ENCODE measurements at places on chromosomes 1 and 21. TPM values are rescaled to one million over a fixed set of nuclear protein-coding genes. Genes with fewer than 3 reads are reported as not detected.

Gene TNFSF18
- total RNA-seq: not detected

DNA sequence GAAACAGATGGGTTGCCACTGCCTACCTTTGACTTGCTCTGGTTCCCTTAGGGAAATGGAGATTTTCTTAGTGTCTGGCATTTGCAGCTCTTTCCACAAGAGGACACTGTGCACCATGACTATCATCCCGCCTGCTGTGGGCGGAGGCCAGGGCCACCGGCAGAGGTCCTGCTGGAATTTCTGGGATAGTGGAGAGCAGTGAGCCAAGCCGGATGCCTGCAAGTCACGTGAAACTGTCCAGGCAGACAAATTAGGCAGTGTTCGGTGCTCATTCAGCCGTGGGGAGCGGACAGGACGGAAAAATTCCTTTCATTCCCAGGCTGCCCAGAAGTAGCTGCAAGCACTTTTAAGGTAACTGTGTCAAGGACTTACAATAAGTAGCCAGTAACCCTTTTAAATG is 43.4 kb downstream of the IGSF5 start:
- no peak overlapping the region for H3K4me3 ChIP-seq
- no peaks in the 10 kb centered on the region for H3K27me3 ChIP-seq
- no peaks in the 10 kb centered on the region for H3K4me1 ChIP-seq
- H3K36me3 ChIP-seq: no peaks in the 10 kb centered on the region
- DNase-seq: peak; percentile 92

Gene PCP4
- 4.0 TPM for total RNA-seq

- H3K27me3 ChIP-seq: no peaks in the 10 kb centered on the region
- DNase-seq: no peak
- H3K36me3 ChIP-seq: no peaks in the 10 kb centered on the region
- no peaks in the 10 kb centered on the region for H3K4me1 ChIP-seq
- no peak overlapping the region for H3K4me3 ChIP-seq
Observed at GRCh38 chr1:7470904-7471638, 300.0 kb upstream of the VAMP3 start.

DNA sequence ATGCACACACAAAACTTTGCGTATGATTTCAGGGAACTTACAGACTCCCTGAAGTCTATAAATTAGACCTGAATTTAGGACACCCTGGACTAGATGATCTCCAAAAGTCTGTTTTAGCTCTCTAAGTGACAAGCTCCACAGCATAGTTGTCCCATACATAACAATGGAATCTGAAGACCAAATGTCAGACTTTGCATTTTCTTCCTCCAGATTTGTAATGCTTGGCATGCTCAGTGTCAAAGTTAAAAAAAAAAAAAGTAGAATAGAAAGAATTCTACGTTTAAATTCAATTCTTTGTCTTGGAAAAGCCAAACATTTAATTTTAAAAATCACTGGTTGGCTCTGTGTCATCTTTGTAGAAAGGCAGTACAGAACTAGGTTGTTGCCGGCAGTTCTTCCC is 66.7 kb downstream of the OLFML2B start:
- H3K4me3 ChIP-seq: no peak overlapping the region
- no peaks in the 10 kb centered on the region for H3K27me3 ChIP-seq
- H3K36me3 ChIP-seq: no peaks in the 10 kb centered on the region
- no peak overlapping the region for H3K27ac ChIP-seq
- no peaks in the 10 kb centered on the region for H3K4me1 ChIP-seq
- DNase-seq: no peak

DNA sequence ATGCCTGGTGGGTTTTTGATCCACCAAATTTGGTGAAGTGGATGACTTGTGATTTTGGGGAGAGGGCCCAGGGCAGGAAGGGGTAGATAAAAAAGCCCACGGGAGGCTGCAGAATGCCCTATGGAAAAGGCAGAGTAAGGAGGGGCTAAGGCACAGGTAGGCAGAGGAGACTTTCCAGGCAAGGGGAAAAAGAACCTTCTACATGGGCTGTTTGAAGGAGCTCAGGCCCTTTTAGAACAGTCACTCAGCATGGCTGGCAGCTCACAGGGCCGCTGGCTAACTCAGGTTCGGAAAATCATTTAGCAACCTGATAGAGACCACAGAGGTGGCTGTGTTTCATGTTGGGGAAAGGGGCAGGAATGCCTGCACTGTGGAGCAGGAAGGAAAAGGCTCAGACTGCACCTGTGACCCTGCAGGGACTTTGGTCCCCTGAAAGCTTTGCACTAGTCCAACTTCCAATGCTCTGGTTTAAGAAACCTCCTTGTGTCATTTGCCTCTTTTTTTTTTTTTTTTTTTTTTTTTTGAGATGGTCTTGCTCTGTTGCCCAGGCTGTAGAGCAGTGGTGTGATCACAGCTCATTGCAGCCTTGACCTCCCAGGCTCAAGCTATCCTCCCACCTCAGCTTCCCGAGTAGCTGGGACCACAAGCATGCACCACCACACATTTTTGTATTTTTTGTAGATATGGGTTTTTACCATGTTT is 58.5 kb upstream of the ENAH start:
- DNase-seq: no peak
- H3K36me3 ChIP-seq: no peaks in the 10 kb centered on the region
- H3K4me3 ChIP-seq: no peak overlapping the region
- no peaks in the 10 kb centered on the region for H3K4me1 ChIP-seq

GRCh38 chr1:6301526-6301925 is 40.6 kb upstream of the GPR153 start:
- no peaks in the 10 kb centered on the region for H3K36me3 ChIP-seq
- H3K27ac ChIP-seq: no peak overlapping the region
- H3K4me1 ChIP-seq: no peaks in the 10 kb centered on the region

Gene DNASE2B
- not detected for total RNA-seq

- H3K4me3 ChIP-seq: no peak overlapping the region
- no peak overlapping the region for H3K27ac ChIP-seq
- peaks cover 27% of the 10 kb centered on the region for H3K4me1 ChIP-seq
Observed at GRCh38 chr1:110433803-110434202, 17.1 kb upstream of the PROK1 start.

GRCh38 chr1:228830954-228831481 is 95.7 kb downstream of the RHOU start:
- H3K4me1 ChIP-seq: peaks cover 34% of the 10 kb centered on the region
- H3K36me3 ChIP-seq: no peaks in the 10 kb centered on the region
- H3K27me3 ChIP-seq: no peaks in the 10 kb centered on the region
- no peak for DNase-seq
- H3K4me3 ChIP-seq: no peak overlapping the region
- no peak overlapping the region for H3K27ac ChIP-seq

- peaks cover 33% of the 10 kb centered on the region for H3K4me1 ChIP-seq
- H3K27me3 ChIP-seq: no peaks in the 10 kb centered on the region
- H3K27ac ChIP-seq: peak within 1 kb of the TSS; percentile 93
- peak within 1 kb of the TSS; percentile 40 for H3K4me3 ChIP-seq
- H3K36me3 ChIP-seq: no peaks in the 10 kb centered on the region
Observed at GRCh38 chr1:25875154-25875855, at the start of gene PAQR7. Gene PAQR7, minus strand, starts transcription at chr1:25875708. Its CDS starts 11,869 bp downstream, at chr1:25863839.

DNA sequence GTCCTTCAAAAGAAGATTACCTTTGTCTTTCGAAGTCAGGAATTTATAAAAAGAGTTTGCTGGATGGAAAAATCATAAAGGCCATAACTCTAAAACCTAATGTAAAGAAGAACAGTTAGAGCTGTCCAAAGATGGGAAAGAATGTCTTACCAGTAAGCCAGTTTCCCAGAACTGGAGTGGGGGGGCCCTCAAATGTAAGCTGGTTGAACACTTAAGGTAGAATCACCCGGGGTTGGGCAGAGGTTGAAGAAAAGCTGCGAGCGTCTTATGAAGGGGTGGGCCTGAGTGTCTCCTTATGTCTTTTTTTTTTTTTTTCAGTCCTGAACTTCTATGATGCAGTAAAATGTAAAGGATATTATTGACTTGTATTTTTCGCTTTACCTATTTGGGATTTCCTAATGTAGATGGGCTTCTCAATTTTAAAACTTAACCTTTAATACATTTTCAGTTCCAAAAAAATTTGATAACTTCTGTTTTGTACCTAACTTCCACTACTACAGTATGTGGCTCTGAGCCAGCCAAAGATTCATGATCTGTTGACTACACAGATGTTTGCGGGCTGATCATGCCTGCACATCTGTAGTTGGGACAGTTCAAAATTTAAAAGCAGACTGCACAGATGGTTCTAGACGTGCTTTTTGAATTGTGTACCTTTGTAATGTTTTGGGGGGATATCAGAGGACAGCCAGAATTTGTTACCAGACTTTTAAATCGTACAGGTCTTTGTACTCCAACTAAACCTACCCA is 43.6 kb downstream of the NFYC start:
- H3K4me3 ChIP-seq: no peak overlapping the region
- H3K27me3 ChIP-seq: no peaks in the 10 kb centered on the region
- no peaks in the 10 kb centered on the region for H3K4me1 ChIP-seq
- H3K36me3 ChIP-seq: no peaks in the 10 kb centered on the region

Gene OR2G6
- not detected for total RNA-seq

GRCh38 chr1:19360432-19360831 is 48.3 kb downstream of the SLC66A1 start:
- no peaks in the 10 kb centered on the region for H3K27me3 ChIP-seq
- no peaks in the 10 kb centered on the region for H3K4me1 ChIP-seq
- peaks cover 1% of the 10 kb centered on the region for H3K36me3 ChIP-seq
- DNase-seq: no peak

DNA sequence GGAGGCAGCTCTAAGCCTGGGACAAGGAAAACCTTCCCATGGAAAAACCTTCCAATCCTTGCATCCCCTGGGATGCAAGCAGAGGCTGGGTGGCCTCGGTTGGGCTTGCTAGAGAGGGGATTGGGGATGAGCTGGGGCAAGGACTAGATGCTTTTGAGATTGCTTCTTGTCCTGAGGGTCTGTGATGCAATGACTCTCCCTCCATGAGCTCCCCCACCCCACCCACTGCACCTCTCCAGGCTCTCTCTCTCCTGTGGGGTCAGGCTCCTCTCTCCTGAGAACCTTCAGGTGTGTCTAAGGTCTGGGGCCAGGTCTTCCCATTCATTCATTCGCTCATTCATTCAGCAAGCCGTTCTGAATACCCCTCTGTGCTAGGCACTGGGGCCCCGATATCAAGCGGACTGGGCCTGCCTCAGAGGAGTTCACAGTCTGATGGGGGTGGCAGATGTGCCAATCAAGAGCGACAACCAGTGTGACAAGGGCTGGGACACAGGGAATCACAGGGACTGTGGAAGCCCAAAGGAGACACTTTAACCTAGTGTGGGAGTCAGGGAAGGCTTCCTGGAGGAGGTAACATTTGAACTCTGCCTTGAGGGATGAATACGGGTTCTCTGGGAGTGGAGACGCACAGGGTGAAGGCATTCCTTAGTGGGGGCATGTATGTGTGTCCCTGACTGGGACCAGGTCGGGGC is 6.5 kb downstream of the LDLRAD1 start:
- peaks cover 9% of the 10 kb centered on the region for H3K4me1 ChIP-seq
- no peaks in the 10 kb centered on the region for H3K36me3 ChIP-seq
- no peak overlapping the region for H3K27ac ChIP-seq
- no peak overlapping the region for H3K4me3 ChIP-seq
- no peak for DNase-seq
- no peaks in the 10 kb centered on the region for H3K27me3 ChIP-seq

DNA sequence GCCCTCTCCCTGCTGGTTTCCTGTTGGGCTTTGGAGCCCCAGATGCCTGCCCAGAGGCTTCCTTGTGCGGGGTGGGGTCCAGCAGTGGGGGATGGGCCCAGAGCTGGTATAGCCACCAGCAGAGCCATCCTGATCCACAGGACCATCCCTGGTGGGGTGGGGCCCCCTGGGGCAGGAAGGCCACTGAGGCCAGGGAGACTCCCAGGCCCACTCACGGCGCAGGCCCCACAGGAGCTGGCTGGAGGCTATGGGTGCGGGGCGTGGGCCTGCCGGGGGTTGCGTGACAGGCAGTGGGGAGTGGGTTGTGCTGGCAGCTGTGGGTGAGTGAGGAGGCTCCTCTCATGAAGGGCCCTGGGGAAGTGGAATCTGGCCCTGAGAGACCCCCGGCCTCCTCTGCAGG is 5.7 kb downstream of the LRRC3 start:
- no peaks in the 10 kb centered on the region for H3K27me3 ChIP-seq
- H3K4me1 ChIP-seq: peaks cover 24% of the 10 kb centered on the region
- H3K27ac ChIP-seq: no peak overlapping the region

- H3K4me1 ChIP-seq: no peaks in the 10 kb centered on the region
- H3K4me3 ChIP-seq: no peak overlapping the region
- H3K27me3 ChIP-seq: no peaks in the 10 kb centered on the region
- no peak overlapping the region for H3K27ac ChIP-seq
- H3K36me3 ChIP-seq: peaks cover 1% of the 10 kb centered on the region
Observed at GRCh38 chr21:39397646-39398385, 47.8 kb downstream of the LCA5L start.

DNA sequence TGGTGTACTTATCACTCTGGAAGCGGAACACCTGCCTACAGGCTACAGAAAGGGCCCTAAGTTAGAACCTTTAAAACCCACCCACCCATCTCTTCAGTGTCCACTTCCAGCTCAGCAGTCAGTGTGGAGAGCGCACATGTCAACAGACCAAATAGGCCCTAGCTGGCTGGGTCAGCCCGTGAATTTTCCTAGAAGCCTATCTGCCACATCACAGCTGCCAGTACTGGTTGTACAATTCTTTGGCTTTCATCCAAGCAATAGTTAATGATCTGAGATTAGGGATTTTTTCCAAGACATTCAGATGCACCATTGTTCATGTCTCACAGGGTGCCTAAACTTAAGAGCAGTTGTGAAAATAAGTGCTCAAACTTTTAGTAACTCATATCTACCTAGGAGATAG is 197.1 kb downstream of the KCNK2 start:
- no peak for DNase-seq
- H3K27ac ChIP-seq: no peak overlapping the region
- no peak overlapping the region for H3K4me3 ChIP-seq
- no peaks in the 10 kb centered on the region for H3K36me3 ChIP-seq
- H3K27me3 ChIP-seq: no peaks in the 10 kb centered on the region

Gene NHLH2
- not detected for total RNA-seq

DNA sequence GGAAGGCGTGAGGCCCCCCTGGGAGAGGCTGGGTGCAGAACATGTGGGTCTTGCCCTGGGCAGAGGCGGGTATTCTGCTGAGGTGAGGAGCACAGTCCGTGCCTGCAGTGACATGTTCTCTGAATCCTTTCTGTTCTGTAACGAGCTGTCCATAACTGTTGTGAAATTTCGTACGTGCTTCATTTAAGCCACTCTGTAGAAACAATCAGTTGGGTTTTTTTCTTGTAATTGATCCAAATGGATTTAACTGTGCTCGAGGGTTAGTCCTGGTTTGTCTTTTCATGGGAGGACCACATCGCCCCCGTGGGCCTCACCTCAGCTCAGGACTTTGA is 45.4 kb upstream of the DIP2A start:
- no peaks in the 10 kb centered on the region for H3K36me3 ChIP-seq
- no peak overlapping the region for H3K27ac ChIP-seq
- H3K4me1 ChIP-seq: no peaks in the 10 kb centered on the region
- DNase-seq: no peak

GRCh38 chr1:180246579-180246978 is 16.5 kb downstream of the LHX4 start:
- no peaks in the 10 kb centered on the region for H3K4me1 ChIP-seq
- no peaks in the 10 kb centered on the region for H3K27me3 ChIP-seq
- H3K27ac ChIP-seq: no peak overlapping the region

GRCh38 chr1:53552981-53553733 is 94.0 kb downstream of the DMRTB1 start:
- no peak overlapping the region for H3K27ac ChIP-seq
- no peaks in the 10 kb centered on the region for H3K27me3 ChIP-seq
- no peaks in the 10 kb centered on the region for H3K4me1 ChIP-seq
- DNase-seq: peak; percentile 11
- H3K36me3 ChIP-seq: no peaks in the 10 kb centered on the region

Data from Caco-2 (cell line).